Stimulated activated memory B cell treated with anti-CD40 and anti-IgM and Interleukin-4, amounts not matched to agents 10 μg/mL and 1 μg/mL and 100 μg/mL, for 72 hours (primary cell): ENCODE measurements at places on chromosomes 13 and 19.

DNA sequence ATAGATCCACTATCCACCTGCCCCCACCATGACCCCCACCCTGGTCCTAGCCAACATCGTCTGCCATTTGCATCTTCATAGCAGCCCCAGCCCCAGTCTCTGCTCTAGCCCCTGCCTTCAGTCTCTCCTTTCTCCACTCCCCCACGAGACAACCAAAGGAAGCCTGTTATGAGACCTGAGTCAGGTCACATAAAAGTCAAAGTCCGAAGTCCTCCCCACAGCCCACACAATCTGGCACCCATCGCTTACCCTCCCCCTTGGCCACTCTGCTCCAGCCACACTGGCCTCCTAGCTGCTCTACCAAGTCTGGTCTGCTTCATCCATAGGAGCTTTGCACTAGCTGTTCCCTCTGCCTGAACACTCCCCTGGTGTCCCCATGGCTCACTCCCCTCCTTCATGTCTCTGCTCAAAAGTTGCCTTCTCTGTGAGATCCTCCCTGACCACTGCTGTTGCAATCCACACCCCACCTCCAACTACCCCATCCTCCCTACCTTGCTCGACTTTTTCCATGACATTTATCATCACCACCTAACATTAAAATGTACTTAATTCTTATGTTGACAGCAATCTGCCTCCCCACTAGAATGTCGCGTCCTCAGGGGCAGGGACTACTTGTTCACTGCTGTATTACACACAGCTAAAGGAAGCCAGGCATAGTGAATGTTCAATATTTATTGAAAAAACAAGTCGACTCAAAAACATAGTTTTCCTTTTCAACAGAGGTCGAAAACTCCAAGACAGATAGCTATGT, 1.2 kb upstream of the PLEKHG2 start:
- no peak for ATAC-seq

- ATAC-seq: no peak
Measured at GRCh38 chr19:48230555-48231129, 25.1 kb downstream of the CARD8 start.

DNA sequence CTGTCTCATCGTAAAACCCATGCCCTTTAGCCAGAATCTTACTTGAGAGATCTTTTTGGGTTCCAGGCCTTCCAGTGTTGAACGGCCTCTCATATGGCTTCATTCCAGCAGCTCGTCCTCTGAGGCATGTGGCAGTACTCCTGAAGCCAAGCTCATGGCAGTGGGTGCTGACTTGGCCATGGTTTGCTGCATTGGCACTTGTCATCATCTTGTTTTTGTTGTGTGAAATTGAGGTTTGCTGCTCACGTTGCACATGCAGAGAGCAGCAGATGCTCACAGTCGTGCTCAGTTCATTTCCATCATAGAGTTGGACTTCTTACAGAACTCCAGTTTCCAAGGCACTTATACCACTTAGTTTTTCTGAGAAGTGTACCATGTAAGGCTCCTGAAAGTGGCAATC, 14.9 kb downstream of the TEX29 start:
- no peak for ATAC-seq

DNA sequence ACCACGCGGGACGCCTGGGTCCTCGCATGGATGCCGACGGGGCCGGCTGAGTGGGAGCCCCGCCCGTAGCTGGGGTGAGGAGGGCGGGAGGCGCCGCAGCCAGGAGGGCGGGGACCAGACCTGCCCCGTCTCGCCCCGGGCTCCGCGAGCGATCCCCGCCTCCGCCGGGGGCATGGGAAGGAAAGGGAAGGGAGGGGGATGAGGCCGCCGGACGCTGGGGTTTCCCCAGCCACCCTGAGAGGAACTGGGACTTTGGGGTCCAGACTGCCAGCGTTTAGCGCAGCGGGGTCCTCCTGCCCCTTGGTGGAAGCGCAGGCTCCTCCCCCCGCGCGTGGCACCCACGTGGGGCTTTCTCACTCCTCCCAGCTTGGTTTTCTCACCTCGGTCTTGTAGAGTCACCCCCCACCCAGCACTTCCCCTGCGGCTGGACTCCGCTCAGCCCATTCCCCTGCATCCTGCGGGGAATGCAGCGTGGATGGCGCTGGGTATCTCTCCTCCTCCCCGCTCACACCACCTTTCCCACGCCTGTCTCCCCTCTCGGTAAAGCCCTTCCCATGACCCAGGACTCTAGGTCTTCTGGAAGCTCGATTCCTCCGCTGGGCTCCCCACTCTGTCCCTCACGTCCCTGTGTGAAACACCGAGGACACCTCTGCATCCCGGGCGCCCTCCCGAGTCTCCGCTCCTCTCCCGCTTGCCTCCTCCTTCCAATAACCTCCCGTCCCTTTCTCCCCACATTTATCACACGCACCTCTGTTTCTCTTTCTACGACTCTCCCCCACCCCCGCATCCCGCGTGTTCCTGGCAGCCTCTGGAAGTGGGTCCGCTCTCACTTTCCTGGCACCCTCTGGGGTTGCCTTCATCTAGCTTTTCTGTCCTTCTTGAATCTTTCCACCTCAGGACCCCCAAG, 2.1 kb downstream of the TGFB1 start:
- ATAC-seq: peak; percentile 74

DNA sequence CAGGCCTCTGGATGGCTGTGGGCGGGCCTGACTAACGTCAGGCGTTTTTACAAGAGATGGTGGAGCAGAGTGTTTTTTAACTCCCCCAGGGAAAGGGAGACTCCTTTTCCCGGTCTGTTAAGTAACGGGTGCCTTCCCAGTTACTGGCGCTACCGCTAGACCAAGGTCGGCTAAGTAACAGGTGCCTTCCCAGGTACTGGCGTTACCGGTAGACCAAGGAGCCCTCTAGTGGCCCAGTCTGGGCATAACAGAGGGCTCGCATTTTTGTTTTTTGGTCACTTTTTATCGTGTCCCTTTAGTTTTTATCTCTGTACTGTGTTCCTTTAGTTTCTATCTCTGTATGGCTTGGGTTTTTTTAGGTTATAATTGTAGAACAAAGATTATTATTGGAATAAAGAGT, 10.0 kb downstream of the ZNF383 start:
- ATAC-seq: no peak

GRCh38 chr13:66837246-66837645, 392.9 kb downstream of the PCDH9 start:
- no peak for ATAC-seq

DNA sequence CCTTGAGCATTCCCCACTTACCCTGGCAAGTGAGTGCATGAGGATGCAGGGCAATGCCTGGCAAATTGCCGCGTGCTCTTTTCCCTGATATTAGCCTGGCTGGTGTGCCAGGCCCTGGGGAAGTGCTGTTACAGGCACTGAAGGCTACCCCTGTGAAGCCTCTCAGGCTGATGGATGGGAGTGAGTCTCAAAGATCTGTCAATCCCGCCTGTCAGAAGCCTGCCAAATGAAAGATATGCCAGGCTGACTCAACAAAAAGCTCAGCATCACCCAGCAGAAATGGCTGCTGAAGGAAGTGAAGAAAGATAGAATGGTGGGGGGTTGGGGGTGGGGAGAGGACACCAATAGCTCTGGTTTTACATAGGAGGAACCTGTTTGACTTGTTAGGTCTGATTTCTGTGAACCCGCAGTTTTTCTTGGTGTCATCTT, 112.1 kb downstream of the LACC1 start:
- ATAC-seq: no peak

DNA sequence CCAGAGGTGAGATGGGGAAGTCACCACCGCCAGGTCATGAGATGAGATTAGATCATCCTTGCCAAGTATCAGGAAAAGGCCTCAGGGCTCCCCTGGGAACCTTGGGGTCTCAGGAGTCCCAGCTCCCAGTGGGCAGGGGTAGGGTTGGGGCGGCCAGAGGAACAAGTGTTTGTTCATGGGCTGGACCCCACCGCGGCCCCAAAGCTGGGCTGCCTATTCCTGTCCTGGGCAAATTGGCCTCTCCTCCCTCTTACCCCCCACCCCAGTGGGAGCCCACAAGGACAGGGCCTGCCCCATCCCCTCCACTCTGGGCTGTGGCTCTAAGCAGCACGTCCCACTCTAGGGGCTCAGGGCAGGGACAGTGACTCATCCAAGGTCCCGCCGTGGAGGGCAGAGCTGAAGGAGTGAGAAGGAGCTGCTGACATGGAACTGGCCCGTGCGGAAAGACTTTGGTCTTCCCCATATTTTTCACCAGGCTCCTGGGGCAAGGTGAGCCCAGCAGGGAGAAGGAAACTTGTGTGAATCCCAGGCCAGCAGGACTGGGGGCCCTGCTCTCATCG, 4.0 kb upstream of the HCN2 start:
- ATAC-seq: no peak

- ATAC-seq: no peak
Measured at GRCh38 chr19:46915386-46915785, 54.6 kb downstream of the ARHGAP35 start.

- no peak for ATAC-seq
Measured at GRCh38 chr13:75812751-75813181, 176.6 kb downstream of the LMO7 start.
